Mucosa of gallbladder (tissue), 1 donor: ENCODE measurements at places on chromosomes 3 and 15.

GRCh38 chr3:12896063-12896985, 55.0 kb upstream of the RPL32 start:
- no peak for DNase-seq

- no peak for DNase-seq
Observed at GRCh38 chr3:41792806-41793205, 169.1 kb downstream of the ULK4 start.

DNA sequence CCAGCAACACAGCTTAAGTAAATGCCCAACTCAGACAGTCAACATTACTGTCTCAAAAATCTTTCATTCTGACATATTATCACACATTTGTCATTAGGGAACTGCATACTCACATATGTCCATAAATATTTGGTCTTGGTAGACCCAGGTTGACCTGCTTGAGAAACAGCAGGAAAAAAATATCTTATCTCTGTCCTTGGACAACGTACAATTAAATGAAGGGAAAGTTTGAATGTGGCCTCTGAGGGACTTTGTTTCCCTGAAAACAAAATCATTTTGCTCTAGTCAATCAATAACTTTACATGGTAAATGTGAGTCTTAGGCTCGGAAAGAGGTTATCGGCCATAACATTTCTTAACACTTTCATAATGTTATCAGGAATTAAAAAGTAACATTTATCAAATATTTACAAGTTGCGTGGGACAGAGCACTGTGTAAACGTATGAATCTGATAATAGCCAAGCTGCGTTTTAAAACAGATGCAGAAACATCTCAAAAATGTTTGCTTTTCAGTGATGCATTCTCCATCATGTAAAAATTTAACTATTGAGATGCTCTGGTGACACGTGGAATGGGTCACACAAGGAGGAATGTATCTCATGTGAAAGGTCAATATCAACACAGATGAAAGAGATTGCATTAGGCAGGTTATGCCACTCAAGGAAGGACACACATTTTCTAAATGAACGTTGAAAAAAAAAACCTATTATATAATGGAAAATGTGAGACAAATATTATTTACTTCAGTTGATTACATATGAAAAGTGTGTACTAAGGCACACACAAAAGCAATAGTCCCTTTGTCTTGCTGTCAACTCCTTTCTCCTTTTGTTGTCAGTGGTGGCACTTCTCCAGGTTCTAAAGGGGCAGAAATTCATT, 304.4 kb downstream of the WDR72 start:
- peak; percentile 41 for DNase-seq

DNA sequence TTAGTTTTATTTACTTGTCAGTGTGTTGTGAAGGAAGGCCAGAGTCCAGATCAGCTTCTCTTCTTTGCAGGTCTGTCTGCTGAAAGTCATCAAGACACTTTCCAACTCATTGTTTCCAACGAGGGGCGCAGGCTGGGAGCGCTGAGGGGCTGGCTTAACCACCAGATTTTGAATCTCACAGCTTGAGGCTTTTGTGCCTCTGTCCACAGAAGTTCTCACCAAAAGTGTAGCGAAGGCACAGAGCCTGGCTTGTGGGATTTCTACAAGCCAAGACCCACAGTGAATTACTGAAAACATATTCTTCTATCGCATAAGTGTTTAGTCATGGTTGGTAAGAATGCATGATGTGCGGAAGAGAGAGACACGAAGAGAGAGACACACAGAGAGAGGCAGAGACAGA, 35.2 kb downstream of the BHLHE40 start:
- DNase-seq, result no peak

DNA sequence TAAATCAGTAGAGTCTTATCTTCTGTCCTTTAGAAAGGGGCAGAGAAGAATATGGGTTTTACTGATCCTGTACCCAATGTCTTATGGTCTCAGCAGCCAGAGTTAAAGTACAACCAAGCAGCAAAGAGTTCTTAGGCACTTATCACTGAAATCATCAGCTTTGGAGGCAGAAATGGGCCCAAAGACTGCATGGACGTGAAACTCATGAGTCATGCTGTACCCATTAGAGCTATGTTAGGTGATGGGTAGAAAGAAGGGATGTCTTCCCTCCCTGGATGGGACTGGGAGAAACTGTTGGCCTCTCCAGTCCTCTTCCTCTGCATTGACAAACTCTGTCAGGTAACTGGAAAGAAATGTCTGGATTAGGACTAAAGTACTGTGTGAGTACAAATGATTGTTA, 63.4 kb downstream of the EOMES start:
- no peak for DNase-seq

GRCh38 chr15:25543196-25543595, 104.4 kb upstream of the UBE3A start:
- peak; percentile 76 for DNase-seq

DNA sequence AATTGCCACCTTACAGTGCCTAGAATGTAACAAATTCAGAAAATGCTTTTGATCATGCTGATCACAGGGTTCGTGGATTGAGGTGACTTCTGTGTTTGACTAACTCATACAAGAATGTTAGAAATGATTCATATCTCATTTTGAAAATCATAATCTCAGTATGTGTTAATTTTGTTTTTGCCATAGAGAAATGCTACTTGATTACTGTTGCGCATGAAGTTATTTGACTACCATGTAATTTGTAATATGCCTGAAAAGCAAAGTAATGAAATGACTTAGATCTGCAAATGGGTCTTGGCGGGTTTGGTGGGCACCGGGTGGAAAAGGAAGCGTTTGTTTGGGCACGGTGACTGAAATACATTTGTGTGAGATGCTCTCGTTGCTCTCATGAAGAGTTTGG, 173.6 kb upstream of the BHLHE40 start:
- no peak for DNase-seq

- no peak for DNase-seq
Observed at GRCh38 chr3:20442846-20443245, 256.8 kb upstream of the SGO1 start.

GRCh38 chr3:46464326-46465195, at the start of gene LTF:
Gene LTF, minus strand, starts transcription at chr3:46464905. Its CDS starts 38 bp downstream, at chr3:46464867.
- DNase-seq, result no peak

DNA sequence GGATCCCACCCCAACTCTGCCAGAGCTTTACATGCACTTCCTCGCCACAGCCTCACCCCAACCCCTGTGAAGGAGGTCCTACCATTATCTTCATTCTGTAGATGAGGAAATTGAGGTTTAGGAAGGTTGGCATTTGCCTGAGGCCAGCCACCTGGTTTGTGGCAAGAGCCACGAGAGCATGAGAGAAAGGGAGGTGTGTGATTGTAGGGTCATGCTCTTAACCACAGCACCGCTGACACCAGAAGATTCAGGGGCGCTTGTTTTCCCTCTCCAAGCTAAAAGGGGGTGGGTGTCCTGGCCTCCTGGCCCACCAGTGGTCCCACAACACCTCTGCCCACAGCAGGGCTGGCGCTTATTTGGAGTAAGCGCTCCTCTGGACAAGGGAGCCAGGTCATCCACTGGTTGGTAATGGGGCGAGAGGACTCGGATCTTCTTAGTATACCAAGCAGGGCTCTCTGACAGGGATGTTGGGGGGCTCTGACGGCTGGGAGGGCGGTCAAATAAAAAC, 691 bp downstream of the RHCG start:
- DNase-seq, result no peak

- DNase-seq, result no peak
Observed at GRCh38 chr3:37559461-37559860, 302.2 kb upstream of the CTDSPL start.

DNA sequence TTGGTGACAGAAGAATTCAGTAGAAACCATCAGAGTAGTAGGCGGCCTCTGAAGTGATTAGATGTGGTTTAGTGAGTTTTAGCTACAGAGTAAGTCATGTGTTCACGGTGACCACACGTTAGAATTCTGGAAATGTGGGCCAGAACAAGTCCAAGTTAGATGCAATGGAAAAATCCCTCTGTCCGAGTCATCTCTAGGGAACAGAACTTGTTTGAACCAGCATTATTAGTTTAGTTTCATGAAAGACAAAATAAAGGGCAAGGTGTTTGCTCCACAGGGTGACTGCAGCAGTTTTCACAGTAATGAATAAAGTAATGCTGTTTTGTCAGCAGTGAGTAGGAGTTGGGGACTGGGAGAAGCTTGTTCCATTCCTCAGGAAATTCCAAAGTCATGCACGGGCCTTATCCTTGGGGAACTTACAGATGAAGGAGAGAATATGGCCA, 100.2 kb downstream of the CGNL1 start:
- DNase-seq, result no peak

DNA sequence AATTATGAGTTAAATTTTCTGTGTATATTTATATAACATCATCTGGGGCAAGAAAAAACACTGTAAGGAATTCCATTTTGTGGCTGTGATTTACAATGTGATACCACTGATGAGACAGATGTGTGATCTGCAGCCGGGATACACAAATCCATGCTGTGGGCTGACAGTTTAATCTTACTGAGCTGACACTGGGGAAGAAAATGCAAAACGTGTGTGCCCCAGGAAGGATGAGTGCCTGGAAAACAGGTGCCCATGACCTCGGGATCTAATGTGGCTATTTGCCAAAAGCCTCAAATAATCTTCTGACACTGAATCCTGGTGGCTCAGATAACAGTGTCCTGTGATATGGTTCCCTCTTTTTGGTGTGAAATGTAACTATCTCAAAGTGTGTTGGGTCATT, 10.5 kb downstream of the MYRIP start:
- DNase-seq, result no peak

DNA sequence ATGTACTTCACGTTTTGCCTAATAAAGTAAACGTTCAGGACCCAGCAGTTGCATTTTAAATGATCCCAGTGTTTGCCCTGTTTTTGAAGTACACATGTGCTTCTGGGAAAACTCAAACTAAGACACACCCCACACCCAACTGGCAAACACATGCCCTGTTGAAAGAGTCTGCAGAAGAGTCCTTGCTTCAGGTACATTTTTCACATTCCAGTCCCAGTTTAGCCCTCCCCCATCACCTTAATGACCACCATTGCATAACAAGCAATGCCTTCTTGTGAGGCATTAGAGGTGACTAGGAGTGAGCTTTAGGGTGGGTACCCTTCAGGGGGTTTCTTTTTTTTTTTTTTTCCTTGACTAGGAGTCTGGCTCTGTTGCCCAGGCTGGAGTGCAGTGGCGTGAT, 322.3 kb downstream of the CNTN4 start:
- DNase-seq, result no peak

- peak; percentile 39 for DNase-seq
Observed at GRCh38 chr15:85047271-85047948, 65.8 kb downstream of the PDE8A start.

GRCh38 chr15:95068701-95069521, 837.5 kb downstream of the MCTP2 start:
- DNase-seq, result no peak

GRCh38 chr3:81955878-81956277, 194.4 kb upstream of the GBE1 start:
- DNase-seq, result no peak

DNA sequence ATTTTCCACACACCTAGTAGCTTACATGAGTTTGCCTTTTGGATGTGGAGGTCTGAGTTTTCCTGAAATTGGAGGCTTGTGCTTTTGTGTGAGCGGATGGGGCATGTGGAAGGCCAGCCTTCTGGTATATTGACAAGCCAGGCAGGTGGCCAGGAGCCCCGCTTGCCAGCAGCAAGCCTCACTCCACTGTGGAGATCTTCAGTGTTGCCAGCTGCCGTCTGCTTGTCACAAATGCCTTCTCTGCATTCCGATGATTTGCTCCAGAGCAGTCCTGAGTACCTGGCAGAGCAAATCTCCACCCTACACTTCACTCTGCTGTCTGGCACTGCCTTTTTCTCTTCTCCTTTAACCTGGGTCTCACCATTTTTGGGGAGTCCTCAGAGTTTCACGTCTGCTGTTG, 29.1 kb upstream of the CHST2 start:
- no peak for DNase-seq

DNA sequence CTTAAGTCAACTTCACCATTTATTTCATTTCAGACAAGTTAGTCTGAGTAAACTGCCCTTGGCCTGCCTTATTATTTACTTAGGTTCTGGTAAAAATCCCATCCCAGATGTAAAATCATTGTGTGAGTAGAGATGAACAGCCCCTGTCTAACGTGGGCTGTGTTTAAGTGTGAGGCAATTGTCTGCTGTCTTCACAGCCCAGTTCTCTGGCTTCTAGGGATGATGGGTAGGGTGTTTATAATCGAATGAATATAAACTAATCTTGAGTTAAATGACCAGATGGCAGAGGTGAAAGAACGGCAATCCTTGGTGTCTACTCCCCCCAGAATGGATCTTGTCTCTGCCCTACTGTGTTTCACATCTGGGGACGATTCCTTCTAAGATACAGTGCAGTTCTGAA, 20.8 kb downstream of the PPARG start:
- no peak for DNase-seq

DNA sequence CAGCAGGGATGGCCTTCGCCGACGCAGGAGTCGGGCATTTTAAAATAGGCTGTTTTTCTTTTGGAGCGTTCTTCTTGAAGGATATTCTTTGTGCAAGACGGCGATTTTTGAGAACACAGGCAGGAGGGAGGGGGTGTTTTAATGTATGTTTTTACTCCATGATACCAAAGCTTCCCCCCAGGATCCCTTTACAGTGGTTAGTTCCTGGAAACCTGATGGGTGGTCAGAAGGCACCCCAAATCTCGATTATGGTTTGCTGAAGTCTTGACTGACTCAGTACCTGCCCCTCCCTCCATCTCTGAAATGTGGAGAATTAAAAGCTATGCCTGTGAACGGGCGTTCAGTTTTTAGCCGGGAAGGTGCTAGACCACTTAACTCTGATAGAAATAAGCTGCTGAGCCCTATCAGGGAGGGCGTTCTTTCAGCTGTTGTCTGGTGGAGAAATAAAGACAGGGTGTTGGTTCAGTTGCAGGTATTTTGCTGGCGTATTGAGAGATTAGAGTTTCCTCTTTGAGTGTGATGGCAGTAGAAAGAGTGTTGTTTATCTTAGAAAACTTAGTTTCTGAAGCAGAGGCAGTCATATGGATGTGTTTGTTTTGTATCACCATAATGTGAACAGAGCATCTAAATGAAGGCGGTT, 3.4 kb downstream of the IGF1R start:
- DNase-seq, result no peak

- no peak for DNase-seq
Observed at GRCh38 chr3:150254309-150254708, 153.8 kb upstream of the TSC22D2 start.

DNA sequence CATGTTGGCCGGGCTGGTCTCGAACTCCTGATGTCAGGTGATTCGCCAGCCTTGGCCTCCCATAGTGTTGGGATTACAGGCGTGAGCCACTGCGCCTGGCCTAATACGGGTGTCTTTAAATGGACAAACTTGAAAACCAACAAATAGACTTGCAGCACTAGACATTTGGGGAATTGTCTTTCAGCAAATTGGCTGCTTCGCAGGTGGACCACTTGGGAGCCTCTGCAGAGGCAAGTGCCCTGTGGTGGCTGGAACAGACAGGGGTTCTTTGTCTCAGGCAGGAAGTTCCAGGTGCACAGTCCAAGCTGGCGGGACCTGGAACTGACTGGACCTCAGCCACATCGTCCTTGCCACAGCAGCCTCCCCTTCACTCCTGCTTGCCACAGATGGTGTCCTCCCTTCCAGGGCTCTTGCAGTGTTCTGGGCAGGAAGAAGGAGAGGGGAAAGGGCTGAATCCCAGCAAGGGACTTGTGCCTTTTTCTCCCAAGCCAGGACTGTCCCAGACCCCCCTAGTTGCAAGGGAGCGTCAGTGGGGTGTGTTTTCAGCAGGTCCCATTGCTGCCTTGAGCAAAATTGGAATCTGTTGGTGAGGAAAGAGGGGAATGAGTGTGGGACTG, 94.3 kb downstream of the TBC1D2B start:
- DNase-seq, result no peak
